HAP-1 (cell line): ENCODE measurements at places on chromosomes 2 and 18.

DNA sequence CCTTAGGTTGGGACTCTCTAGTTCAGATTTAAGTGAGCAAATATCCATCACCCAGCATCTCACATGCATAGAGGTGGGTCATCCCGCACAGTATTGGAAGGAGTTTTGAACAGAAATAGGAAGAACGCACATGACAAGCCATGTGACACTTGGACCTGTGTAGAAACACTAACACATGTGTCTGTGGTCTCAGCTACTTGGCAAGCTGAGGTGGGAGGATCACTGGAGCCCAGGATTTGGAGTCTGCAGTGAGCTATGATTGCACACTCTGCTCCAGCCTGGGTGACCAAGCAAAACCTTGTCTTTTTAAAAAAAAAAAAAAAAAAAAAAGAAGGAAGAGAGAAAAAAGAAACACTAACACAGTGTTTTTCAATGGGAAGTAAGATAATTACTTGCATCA lies 5.4 kb upstream of the MTCL1 start:
- no peak for DNase-seq

DNA sequence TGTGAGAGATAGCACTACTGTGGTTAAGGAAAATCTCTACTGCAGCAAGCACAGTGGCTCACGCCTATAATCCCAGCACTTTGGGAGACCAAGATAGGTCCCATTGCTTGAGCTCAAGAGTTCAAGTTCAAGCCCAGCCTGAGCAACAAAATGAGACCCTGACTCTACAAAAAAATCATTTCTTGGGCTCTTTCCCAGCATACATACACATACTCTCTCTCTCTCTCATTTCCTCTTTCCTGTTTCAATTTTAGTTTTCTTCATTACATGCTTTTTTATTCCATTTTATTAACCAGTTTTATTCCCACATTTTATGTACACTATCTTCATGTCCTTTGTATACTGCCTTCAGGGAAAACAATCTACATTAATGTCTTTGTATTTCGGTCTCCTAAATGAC lies 14.6 kb downstream of the WDR33 start:
- no peak for DNase-seq

DNA sequence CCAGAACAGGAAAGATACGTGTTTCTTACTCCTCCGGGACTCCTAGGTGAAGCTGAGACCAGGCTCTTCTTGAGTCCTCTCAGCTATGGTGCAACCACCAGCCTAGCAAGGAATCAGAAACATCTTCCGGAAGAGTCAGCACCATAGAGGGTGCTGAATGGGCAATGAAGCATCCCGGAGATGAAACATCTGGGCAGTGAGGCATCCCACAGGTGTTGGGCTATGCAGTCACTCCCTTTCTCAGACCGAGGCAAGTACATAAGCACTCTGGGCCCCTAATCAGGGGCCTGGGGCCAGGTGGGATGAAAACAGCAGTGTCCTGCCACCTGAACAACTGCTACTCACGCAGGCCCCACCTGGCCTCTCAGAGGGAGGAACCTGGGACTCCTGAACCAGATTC lies 1.4 kb upstream of the CAPN10 start:
- no peak for DNase-seq

GRCh38 chr18:10412933-10413332 lies 41.5 kb upstream of the APCDD1 start:
- no peak for DNase-seq

- DNase-seq = no peak
Measured at GRCh38 chr2:134642938-134643337, 75.9 kb downstream of the TMEM163 start.

DNA sequence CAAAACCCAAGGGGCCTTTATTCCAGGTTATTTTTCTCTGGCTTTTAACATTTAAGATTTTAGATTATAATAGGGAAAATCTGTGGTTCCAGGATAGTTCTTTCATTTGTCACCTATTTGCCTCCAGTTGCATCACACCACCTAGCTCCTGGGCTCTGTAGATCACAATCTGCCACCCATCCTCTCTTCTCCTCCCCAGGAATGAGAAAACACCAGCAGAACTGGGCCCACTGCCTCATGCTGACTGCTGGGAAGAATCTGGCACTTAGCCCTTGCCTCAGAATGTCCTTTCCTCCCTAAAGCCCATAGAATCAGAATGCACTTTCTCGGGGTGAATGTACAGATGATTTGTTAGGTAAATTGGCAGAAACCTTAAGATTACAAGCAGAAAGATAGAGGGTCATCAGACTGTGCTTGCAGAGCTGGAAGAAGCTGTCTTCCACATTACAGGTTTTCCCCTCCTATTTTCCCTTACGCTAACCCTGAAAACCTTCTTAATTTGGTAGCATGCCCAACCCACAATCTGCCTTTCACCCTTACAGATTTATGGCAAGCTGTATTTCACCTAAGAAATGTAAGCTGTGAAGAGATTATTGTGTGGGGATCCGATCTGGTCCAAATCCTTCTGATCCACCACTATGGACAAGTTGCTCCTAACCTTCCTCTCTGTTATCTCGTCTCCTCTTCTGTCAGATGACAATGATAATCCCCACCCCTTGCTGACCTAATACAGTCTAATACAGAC lies 72.6 kb downstream of the LRRC30 start:
- DNase-seq = no peak

- DNase-seq = no peak
Measured at GRCh38 chr18:32732165-32732564, 40.7 kb downstream of the KLHL14 start.

DNA sequence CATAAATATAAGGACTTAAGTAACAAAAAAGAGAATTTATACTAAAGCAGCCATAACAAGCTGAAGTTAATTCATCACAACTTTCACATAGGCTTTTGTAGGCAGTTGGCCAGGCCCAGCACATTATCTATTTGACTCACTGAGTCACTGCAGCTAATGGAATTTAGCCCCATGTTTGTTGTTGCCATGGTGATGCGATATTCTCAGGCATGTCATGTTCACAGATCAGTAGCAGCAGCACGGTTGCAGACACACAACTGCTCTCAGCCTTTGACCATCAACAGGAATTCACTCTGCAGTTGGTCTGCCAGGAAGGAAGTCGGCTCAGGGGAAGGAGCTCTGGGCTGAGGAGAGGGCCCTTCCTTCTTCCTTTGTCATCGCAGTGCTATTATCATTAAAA lies 639.8 kb downstream of the TMEM182 start:
- DNase-seq = no peak

DNA sequence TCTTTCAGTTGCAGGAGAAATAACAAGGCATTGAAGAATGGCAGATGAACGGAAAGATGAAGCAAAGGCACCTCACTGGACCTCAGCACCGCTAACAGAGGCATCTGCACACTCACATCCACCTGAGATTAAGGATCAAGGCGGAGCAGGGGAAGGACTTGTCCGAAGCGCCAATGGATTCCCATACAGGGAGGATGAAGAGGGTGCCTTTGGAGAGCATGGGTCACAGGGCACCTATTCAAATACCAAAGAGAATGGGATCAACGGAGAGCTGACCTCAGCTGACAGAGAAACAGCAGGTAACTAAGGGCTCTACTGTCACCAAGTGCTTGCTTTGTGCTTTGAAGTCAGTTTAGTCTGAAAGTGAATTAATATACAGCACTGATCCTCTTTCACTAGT lies 118.5 kb upstream of the UNC80 start:
- no peak for DNase-seq

DNA sequence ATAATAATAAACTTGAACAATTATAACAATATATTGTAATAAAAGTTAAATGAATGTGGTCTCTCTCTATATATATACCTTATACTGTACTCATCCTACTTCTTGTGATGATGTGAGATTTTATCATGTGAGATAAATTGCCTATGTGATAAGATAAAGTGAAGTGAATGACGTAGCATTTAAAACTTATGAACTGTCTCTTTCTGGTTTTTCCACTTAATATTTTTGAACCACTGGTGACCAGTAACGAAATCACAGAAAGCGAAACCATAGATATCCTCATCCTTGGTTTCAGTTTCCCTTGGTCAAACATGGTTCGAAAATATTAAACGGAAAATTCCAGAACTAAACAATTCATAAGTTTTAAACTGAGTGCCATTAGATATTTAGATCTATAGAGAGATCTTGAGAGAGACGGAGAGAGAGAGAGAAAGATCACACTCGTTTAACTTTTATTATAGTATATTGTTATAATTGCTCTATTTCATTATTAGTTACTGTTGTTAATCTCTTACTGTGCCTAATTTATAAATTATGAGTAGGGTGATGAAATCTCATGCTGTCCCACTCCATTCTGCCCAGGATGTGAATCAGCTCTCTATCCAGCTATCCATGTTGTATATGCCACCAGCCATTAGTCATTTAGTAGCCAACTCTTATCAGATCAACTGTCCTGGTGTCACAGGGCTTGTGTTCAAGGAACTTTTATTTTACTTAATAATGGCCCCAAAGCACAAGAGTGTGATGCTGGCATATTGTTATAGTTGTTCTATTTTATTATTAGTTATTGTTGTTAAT lies 156.8 kb downstream of the THADA start:
- DNase-seq = no peak

DNA sequence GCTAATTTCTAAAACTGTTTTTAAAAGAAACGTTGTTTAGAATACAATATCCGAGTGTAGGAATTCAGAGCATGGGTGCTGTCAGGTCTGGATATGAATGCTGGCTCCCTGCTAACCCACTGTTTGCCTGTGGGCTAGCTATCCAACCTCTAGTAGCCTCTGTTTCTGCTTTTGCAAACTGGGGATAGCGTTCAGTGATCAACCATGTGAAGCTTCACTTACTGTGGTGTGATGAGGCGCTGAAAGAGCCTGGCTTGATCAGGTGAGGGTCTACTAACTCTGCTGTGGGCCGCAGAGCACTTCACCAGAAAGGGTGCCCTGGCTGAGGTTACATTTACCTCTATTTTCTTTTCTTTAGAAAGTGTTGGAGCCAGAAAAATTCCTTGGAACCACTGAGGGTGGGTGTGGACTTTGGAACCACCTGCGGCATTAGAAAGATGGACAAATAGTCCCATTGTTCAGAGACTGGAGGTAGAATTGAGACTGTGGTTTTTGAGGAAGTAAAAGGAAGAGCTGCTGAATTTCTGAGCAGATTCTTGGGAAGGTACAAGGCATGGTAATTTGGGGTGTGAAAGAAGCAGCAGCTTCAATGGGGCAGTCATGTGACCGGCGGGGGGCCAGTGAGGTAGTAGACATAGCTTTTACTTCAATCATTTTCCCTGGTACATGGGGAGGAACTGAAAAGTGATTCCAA lies 96.3 kb upstream of the CD302 start:
- DNase-seq = no peak

DNA sequence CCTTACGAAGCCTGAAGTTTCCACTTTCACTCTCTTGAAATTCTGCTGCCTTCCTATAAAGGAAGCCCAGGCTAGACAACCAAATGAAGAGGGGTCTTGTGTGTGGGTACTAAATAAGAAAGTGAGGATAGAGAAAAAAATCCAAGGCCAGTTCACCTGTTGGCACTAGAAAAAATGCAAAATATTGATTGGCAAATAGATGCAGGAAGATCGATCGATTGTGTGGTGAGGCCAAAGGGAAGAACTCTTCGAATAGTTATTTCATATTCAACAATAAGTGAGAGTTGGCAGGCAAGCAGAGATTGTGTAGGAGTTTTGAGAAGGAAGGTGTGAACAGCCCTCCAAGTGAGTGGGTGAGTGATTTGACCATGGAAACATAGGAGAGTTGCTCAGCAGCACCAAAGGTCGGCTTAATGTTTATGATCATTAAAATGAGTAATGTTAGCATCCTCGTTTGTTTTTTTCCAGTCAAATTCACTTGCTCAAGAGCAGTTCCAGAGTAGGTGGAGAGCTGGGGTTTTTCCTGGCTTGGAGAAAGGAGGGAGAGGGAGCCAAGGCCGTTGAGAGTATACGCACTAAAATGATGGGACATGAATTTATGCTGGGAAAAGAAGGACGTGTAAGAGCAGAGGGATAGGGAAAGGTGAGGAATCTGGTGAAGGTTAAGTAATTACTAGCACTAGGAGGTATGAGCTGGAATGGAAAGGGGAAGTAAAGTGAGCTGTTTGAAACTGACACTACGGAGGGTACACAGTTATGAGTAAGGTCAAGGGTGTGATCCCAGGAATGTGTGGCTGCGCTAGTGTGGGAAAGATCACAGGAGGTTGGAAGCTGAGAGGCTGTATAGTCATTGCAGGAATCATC lies 1.1 kb upstream of the NAPG start:
- DNase-seq = no peak

DNA sequence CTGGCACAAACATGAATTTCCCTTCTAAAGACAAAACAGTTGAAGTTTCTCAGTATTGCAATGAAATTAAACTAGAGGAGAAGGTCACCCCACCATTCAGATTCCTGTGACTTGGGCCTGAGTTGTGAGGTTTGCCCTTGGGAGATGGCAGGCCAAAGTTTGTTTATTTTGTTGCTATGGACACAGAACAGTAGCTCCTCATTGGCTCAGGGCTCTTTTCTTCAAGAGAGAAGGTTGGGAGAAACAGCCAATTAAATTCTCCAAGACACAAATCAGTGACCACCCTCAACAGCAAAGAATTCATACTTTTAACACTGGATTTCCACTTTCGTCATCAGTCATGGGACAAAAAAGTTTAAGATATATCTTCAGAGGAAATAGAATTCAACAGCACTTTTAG lies at the start of gene FLACC1:
Gene FLACC1, minus strand, starts transcription at position 125 of the 400 bp plus-strand sequence. CDS start 5,941 bp downstream, outside the sequence.
- DNase-seq = peak; percentile 30

DNA sequence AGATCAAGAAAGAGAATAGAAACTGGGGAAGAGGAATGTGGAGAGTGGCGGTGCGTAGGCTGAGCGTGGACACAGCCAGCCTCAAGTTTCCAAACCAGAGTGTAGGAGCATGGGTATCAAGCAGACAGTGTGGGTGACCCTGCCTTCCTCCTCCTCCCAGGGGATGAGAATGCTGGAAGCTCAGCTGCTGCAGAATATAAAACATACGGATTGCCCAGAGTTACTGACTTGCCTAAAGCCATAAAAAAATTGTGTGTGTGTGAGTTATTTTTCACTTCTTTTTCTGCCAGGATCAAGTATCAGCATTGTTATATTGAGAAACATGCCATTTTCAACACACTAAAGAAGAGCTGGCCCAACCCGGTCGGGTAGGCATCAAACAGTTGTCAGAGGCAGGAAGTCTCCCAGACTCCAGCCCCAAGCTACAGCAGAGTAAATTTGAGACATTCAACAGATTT lies 333.3 kb upstream of the ACVR2A start:
- no peak for DNase-seq

- no peak for DNase-seq
Measured at GRCh38 chr2:88967844-88968243, 276.4 kb downstream of the RPIA start.

DNA sequence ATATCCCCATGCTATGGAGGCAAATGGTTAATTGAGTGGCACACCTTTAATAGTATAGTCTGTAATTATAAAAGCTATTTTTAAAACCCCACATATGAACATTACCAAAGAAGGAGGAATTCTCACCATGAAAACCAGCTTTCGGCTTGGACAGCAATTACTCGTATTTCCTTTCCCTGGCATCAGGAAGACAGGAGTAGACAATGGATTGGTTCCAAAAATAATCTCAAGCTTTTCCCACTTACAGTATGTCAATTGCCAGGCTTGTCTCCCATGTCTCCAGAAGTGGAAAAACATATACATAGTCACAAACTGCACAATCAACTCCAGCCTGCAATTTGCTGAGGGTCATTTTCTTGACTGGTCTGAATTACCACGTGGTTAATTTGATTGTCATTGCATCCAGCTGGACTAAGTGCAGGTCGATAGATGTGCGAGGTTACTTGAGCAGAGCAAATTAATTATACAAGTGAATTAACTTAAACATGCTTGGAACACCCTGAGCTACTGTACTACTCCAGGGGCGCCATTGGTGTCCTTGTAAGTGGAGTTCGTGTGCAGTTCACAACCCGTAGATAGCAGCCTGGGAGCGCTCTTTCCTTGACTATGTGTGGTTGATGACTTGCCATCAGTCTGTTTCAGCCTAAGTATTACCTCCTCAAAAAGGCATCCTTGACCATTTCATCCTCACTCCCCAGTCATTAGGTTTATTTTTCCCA lies 124.3 kb upstream of the PELI1 start:
- no peak for DNase-seq
